ENCODE measurements at places on chromosomes 1 and 21.

DNA sequence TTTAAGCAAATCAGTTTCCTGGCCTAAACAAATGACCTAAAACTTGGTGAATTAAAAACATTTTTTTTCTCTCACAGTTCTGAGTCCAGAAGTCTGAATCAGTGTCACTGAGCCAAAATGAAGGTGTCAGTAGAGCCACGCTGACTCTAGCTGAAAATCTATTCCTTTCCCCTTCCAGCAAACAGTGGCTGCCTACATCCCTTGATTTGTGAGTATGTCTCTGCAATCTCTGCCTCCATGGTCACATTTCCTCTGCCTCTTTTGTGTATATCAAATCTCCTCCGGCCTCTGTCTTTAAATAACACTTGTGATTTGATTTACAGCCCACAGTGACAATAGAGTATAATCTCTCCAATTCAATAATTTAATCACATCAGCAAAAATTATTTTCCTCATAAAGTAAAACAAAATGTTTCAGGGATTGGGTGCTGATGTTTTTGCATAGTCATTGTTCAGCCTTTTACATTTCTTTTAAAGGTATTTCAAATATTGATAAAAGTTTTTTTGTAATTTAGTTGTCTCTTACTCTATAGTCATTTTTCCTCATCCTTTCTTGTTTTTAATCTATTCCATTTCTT is 1715.4 kb downstream of the BRINP3 start:
- no peak for DNase-seq

- DNase-seq = no peak
These were observed 134.6 kb downstream of the NPHP4 start for GRCh38 chr1:5857508-5858090.

DNA sequence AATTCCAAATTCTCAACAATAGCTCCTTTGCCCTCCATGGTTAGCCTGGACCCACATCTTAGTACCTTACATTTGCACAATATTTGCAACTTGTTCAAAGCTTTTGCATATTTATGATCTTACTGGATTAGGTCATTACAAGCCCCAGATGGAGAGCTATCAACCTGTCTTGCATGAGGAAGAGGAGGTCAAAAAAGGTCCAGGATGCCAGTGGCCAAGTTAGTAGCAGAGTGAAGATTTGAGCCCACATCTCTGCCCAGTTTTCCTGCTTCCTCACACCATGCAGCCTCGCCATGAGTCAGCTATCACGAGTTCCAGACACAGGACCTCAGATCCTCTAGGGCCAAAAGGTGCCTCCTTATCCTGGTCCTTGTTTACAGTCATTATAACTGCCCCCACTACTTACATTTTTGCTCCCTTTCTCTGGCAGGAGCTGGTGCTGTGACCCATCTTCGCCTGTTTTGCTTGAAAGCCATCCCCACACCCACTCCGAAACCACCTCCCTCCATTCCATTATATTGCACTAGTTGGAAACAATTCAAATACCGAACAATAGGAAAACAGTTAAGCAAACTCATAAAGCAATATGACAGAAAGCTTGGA is 5.0 kb upstream of the AHCYL1 start:
- DNase-seq = no peak

- DNase-seq = no peak
These were observed 131.7 kb downstream of the PSMG1 start for GRCh38 chr21:39051588-39051949.

GRCh38 chr1:7678491-7679158 is 92.5 kb upstream of the VAMP3 start:
- no peak for DNase-seq

DNA sequence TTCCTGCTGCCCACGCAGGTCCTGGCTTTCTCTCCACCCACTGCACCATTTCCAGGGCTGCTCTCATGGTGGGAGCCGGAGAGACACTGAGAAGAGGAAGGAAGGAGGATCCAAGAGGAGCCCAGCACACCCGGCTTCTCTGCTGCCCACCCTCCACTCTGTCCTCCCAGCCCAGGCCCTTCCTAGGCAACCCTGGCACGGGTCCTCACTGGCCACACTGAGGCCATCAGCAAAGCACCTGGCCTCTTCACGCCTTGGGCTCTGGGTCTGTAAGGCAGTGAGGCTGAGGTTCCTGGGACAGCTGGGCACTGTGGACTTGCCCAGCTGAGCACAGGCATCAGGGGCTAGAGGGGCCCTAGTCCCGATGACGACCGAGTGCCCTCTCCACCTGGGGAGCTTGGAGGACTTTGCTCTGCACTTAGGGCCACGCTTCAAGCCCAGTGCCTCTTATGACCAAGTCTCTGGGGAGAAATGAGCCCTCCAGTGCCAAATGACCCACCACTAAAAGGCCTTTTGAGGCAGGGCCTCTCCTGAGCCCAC is 43.1 kb downstream of the PDE9A start:
- no peak for DNase-seq

- DNase-seq = no peak
These were observed 4.3 kb upstream of the CHI3L2 start for GRCh38 chr1:111223126-111223685.

- DNase-seq = no peak
These were observed 960 bp downstream of the RCAN1 start for GRCh38 chr21:34613679-34614627.

DNA sequence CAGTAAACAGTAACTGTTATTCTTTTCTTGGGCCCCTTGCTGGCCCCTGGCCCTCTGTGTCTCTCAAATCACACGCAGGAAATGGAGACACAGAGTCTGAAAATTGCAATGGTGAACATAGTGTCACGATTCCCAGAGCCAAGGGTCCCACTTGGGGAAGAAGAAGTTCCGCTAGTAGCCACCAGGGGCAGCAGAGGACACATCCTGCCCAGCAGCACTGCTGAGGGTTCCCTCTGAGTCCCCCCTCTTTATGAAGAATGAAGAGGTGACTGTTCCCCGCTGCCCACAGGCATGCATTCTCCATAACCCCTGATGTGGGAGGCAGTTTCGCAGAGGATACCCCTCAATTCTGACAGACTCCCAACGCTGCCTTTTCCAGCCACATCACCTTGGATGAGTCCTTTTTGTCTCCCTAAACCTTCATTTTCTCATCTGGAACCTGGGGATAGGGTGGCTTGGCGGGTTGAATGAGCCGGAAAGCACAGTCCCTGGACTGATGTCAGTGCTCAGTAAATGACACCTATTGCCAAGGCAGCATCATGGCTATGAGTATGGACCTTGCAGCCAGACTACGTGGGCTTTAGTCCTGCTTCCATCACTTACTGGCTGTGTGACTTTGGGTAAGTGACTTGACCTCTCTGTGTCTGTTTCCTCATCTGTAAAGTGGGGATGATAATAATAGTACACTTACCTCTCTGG is 238.0 kb upstream of the TMEM51 start:
- peak; percentile 75 for DNase-seq

DNA sequence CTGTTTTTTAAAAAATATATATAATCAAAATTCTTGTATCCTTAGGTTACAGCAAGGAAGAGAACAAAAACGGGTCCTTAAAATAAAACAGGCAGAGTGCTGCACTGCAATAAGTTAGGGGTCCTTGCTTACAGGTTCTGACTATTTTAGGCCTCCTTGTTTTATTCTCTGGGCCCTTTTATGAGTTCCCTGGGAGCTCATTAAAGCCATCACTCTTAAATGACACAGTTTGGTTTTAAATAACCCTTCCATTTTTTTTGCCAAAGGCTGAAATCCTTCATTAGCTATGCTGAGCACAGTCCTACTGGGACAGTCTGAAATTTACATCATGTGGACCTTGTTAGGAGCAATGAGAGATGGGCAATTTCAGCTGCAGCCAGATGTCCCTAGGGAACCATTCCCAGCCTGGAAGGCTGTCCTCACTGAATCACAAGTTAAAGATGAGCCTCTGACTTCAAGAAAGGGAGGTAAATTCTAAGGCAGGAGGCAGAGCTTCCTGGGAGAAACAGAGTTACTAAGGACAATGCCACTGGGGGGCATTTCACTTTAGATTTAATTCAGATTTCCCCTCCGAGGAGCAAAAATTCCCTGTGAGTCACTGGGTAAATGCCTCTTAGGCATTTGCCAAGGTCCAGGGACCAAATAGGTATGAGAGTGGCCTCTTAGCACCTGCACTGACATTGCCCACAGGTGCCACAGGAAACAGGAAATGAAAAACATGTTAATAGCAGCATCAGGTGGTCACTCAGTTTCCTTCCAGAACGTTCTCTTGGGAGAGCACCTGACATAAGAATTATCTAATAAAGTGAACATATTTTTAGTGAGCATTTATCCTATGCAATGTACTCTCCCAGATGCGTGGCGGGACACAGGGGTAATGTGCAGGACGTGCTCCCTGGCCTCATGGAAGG is 3.8 kb upstream of the MUL1 start:
- no peak for DNase-seq

DNA sequence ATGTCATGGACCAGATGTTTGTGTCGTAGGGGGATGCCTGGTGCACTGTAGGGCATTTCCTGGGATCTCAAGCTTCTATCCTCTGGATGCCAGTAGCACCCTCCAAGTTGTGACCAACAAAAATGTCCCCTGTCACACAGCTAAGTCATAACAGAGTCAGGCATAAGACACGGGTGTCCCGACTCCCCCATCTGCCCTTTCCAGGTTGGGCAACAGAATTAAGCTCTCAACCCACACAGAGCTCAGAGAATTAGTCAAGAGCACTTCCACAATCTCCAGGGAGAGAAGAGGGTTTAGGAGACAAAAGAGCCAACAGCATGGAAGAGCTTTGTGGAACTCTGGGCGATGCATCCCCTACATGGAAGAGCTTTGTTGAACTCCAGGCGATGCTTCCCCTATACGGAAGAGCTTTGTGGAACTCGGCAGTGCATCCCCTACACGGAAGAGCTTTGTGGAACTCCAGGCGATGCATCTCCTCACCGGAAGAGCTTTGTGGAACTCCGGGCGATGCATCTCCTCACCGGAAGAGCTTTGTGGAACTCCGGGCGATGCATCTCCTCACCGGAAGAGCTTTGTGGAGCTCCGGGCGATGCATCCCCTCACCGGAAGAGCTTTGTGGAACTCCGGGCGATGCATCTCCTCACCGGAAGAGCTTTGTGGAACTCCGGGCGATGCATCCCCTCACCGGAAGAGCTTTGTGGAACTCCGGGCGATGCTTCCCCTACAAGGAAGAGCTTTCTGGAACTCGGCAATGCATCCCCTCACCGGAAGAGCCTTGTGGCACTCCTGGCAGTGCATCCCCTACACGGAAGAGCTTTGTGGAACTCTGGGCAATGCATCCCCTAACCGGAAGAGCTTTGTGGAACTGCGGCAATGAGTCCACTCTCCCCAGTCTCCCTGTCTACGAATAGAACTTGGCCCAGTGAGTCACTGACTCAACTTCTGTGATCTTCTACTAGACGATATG is 422.7 kb downstream of the KIF26B start:
- no peak for DNase-seq

- DNase-seq = no peak
These were observed 138.8 kb upstream of the RAB4A start for GRCh38 chr1:229132106-229132443.

GRCh38 chr1:210647406-210648333 is 319.0 kb downstream of the HHAT start:
- no peak for DNase-seq

DNA sequence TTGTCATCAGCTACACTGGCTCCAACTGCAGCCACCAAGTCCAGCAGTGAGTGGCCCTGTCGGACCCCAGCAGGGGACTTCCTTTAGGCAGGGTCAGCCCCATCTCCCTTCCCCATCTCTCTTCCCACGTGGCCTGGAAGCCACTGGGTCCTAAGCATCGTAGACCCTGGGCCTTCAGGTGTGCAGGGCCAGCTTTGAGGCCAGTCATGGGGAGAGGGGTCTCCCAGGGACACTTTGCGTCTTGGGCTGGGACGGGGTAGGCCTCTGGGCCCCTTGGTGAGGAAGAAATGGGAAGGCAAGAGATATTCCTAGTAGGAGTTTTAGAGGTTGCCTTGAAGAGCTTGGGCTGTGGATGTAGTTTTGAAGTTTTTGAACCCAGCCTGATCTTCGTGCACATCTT is 12.1 kb upstream of the MIIP start:
- no peak for DNase-seq

DNA sequence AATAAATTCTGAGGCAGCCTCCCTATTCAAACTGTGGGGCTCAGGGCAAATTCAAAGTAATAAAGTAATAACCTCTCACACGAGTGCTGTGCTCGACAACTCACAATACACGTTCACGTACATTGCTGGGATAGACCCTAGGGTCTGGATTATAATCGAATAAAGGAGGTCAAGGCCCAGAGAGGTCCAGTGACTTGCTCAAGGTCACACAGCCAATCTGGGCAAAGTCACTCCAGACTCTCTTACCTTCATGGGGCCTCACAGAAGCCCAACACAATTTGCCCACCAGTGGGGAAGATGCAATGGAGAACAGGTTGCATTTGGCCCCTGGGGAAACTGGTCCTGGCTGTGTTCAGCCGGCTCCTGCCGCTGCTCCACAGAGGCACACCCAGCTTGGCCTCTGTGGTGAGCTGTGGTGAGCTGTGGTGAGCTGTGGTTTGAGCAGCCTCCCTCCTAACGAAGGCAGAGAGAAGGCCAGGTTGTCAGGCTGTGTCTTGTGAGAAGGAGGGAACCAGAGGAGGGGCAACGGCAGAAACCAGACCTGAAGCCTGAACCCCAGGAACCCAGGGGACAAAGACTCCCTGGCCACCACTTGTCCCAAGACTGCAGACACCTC is 35.1 kb downstream of the NUAK2 start:
- DNase-seq = no peak

GRCh38 chr1:92211166-92211565 is 6.5 kb upstream of the C1orf146 start:
- DNase-seq = no peak

GRCh38 chr1:203038217-203038741 is 12.0 kb downstream of the PPFIA4 start:
- DNase-seq = peak; percentile 75

GRCh38 chr1:85849660-85850059 is 141.4 kb upstream of the ZNHIT6 start:
- no peak for DNase-seq

Measured in right forelimb (tissue), 1 donor.